ENCODE measurements at places on chromosomes 6 and 20. TPM values are rescaled to one million over a fixed set of nuclear protein-coding genes. Genes with fewer than 3 reads are reported as not detected.

DNA sequence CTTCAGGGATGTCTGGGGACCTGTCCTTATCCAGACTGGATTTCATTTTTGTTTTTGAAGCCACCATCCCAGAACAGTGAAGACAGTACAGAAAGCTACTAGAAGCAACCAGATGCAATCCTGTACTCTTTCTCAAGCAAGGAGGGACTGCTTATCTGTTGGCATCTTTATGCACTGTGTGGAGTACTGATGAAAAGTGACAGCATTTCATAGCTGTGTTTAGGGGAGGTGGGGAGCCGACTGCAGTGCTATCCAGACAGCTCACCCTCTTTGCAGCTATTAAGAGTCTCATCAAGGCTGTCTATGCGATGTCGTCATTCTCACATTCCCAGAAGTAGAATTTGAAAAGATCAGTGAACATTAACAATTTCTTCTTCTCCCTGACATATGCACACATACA is 5.5 kb downstream of the ZDHHC14 start:
- DNase-seq: no peak
- H3K27ac ChIP-seq: no peak overlapping the region
- no peaks in the 10 kb centered on the region for H3K36me3 ChIP-seq
- H3K4me3 ChIP-seq: no peak overlapping the region
- no peaks in the 10 kb centered on the region for H3K4me1 ChIP-seq

- H3K27me3 ChIP-seq: no peaks in the 10 kb centered on the region
- no peak for DNase-seq
- no peak overlapping the region for H3K27ac ChIP-seq
- H3K4me1 ChIP-seq: no peaks in the 10 kb centered on the region
- H3K4me3 ChIP-seq: no peak overlapping the region
Measured at GRCh38 chr6:91611190-91611589, 1024.3 kb upstream of the MAP3K7 start.

NHSL1 gene
- total RNA-seq: 29.5 TPM

DNA sequence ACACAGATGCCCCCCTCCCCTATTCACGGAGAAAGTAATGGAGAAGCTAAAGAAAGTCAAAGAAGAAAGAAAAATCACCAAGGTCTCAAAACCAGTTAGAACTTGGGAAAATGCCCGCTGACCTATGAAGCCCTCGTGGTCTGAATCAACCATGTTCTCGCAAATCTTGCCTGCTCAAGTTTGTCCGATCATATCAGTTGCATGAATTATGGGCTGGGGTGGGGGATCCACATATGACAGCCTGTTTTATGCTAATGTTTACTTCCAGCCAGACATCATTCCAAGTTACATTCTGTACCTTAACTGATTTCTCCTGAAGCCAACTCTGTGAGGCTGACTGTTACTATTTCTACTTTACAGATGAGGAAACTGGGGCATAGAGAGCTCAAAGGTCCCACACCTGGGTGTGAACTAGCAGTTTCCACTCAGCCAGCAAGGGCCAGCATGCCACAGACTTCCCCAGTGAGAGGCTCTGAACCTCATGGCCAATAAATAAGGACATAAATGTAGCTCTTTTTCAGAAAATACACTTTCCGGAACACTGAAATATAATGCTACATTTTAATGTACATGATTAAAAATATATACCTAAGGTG is 2.1 kb downstream of the RNASET2 start:
- no peak overlapping the region for H3K4me3 ChIP-seq
- DNase-seq: no peak
- H3K27ac ChIP-seq: no peak overlapping the region
- H3K27me3 ChIP-seq: no peaks in the 10 kb centered on the region
- H3K36me3 ChIP-seq: no peaks in the 10 kb centered on the region

VGLL2 gene
- total RNA-seq: not detected

- H3K27ac ChIP-seq: no peak overlapping the region
- no peaks in the 10 kb centered on the region for H3K36me3 ChIP-seq
- no peaks in the 10 kb centered on the region for H3K27me3 ChIP-seq
Measured at GRCh38 chr6:35166116-35166515, 25.0 kb upstream of the TCP11 start.

Data from A673 (cell line).